ENCODE measurements at places on chromosomes 5 and 9.

GRCh38 chr5:69418554-69418953, 3.6 kb downstream of the MARVELD2 start:
- DNase-seq = no peak

- DNase-seq = no peak
Observed at GRCh38 chr9:103068753-103069152, 73.6 kb downstream of the CYLC2 start.

DNA sequence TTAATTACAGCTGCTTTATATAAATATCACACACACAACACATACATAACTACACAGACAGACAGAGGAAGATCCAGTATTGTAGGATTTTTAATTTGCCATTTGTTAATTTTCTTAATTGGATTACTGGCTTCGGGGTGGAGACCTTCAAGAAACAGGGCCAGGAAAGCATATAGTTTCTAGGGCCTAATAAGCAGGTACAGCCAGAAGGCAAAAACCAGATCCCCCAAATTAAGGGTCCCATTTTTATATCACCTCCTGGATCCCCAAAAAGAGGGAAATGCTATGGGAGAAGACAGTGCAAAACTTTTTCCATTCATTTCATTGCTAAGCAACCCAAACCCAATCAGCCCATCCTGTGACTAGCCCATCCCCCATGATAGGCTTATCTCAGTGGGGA, 373.3 kb upstream of the FAM174A start:
- no peak for DNase-seq

DNA sequence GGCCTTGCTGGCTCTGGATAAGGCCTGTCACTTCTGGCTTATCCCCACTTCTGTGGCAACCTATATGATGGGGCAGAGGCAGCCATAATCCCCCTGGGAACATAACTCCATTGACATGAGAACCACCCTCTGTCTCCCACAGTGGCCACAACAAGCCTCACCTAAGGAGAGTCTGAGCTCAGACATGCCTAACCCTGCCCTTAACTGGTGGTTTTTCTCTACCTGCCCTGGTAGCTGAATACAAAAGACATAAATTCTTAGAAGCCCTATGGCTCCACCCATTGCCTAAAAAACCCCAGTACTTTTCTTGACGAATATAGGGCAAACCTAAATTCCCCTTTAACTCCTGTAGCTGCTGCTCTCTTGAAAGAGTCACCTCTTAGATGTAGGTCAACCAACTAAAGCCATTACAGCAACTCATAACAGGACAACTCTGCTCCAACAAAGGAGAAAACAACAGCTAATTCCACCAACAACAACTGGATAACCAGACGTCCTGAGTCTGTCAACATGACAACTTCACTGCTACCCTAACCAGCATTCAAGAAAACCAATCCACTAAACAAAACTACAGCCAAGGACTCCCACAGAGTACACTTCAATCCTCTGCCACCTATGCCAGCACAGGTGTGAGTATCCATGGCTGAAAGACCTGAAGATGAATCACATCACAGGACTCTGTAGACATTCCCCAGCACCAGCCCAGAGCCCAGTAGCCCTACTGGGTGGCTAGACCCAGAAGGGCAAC, 427.7 kb downstream of the PRELID2 start:
- no peak for DNase-seq

DNA sequence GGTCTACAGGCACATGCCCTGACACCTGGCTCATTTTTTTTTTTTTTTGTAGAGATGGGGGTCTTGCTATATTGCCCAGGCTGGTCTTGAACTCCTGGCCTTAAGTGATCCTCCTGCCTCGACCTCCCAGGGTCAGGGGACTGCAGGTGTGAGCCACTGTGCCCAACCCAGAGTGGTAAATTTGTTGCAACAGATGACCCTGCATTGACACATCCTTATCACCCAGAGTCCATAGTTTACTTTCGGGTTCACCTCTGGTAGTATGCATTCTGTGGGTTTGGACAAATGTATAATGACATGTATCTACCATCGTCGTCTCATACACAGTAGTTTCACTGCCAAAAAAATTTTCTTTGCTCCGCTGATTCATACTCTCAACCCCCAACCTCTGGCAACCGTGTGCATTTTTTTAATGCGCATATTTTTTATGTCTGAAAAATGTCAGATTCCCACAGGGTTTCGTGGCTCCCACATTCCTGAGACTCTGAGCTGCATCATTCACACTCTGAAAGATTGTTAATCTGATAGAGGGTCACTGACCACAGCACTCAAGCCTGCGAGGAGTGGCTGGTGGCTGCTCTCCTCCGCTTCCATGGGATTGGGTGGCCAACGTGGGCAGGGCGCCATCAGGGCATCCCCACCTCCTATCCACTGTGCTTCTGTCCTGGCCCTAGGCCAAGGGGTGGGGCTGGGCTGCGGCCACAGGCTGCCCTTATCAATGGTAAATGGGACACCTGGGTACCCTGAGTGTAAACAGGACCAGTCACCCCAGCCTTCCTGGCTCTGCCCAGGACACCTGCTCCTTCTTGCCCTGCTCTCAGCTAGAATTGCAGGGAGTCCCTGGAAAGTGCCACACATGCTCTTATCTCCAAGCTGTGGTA, 9.6 kb downstream of the NDST1 start:
- DNase-seq = no peak
